Activated CD8-positive, alpha-beta memory T cell treated with anti-CD3 and anti-CD28 coated beads for 4 hours (primary cell): ENCODE measurements at places on chromosomes 1 and 21.

- no peak for DNase-seq
Measured at GRCh38 chr1:236113324-236114032, 28.9 kb upstream of the GPR137B start.

- no peak for DNase-seq
Measured at GRCh38 chr1:65531972-65532570, 111.6 kb downstream of the LEPR start.

GRCh38 chr1:118136187-118136941, 48.7 kb downstream of the SPAG17 start:
- DNase-seq: no peak

DNA sequence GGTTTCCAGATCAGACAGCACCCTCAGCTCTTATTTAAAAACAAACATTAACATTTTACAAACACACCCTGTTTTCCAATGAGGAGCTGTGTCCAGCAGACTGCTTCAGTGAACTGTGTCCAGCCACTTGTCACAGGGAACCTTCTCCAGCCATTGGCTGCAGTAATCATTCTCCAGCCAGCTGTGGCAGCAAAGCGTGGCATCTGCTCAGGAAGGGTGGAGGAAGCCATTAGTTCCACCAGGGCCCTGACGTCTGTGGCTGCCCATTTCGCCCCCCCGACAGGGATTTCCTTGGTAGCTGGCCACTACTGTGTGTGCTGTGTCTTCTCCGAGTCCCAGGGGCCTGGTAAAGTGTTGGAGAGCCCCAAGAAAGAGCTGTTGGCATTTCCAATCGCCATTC, 62.9 kb upstream of the SELENON start:
- DNase-seq: no peak

DNA sequence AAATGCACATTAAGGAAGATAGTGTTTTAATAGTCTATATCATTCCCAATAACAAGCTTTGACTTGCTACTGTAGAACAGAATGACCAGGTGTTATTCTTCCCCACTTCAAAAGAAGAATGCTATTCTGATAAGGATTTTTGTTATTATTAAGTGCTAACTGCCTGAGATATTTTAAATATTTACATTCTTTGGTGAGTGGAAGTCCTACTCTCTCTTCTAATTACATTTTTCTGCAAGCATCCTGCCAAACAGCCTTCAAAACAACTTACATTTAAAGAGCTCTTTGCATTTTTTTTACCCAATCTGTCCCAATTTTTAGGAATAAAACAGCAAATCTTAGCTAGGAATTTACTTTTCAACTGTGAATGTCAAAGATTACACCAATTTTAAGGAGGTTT, 23.5 kb upstream of the SYDE2 start:
- no peak for DNase-seq

DNA sequence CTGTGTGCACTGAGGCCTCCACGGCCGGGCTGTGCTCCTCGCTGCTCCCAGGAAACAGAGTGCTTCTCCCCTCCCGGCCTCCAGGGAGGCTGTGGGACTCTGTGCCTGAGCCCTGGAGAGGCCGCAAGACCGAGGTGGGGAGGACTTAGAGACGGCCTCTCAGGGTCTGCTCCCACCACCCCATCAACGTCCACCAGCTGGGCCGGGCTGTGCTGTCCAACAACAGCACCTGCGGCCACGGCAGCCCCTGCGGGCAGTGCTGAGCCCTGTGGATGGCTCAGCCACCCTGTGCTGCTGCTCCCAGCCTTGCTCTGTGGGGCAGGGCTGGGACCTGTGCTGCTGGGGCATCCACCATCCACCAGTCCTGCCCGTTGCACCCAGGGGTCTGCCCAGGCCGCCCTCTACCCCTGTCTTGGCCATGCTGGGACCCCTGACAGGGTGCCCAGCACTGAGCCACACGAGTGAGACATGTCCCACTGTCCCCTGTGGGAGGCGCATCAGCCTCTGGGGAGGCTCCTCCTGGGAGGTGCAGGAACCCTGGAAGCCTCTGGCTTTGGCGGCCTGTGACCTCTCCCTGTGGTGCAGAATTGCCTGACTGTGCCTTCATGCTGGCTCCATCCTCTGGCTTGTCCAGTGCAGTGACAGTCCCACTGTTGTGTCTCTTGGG, 31.2 kb upstream of the LRRC3 start:
- no peak for DNase-seq

- no peak for DNase-seq
Measured at GRCh38 chr1:247453997-247454396, 3.9 kb downstream of the OR2B11 start.

DNA sequence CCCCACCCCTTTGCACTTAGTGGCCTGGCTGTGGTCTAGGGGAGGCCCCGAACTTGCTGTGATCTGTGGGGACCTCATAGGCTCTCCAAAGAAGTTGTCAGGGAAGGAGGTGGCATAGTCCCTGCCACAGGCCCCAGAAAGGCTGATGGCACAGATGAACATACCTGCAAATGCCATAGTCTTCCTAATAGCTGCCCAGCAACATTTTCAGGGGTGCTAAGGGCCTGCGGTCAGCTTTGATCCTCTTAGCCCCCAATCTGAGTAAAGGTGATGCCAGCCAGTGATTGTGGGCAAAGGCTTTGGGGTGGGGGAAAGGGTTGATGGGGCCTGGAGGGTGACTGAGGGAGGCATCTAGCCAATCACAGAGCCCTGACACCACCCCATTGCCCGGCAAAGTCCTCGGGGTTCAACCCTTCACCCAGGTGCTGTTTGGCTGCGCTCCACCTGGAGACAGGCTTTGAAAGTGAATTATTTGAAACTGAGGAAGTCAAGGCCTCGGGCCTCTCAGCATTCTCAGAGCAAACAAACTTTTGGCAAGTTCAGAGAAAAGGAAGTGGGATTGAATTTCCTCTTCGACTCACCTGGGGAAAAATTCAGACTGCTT, 35.8 kb downstream of the PAX7 start:
- DNase-seq: no peak

DNA sequence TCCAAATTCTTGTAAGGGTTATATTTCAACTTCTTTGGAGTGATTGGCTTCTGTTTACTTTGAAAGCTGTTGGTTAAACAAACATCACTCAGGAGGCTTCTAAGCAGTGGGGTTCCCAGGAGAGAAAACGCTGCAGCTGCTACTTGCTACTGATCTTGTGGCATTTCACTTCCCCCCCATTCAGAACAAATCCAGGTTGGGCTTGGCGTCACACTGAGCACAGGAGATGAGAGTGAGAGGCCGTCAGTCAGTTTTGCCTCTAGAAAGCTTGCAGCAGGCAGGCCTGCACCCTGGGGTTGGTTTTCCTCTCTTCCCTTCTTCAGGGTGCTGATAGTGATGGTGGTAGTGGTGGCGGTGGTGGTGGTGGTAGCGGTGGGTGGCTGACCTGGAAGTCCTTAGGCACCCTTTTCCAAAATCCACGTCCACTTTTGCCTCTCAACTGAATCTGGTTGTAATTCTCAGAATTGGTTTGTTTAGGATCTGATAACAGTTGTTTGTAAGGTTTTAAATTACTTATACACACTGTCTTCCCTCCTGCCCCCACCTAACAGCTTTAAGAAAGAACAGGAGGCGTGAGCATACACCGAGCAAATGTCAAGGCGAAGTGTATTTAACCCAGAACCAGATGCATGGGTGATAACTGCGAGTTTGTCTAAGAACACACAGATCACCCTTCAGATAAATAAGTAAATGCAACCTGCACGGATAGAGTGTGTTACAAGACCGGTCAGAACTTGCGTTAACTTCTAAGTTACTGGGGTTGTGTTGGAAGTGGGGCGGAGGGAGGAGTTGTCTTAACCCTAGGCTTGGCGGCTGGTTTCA, 3.2 kb upstream of the PROX1 start:
- DNase-seq: no peak

DNA sequence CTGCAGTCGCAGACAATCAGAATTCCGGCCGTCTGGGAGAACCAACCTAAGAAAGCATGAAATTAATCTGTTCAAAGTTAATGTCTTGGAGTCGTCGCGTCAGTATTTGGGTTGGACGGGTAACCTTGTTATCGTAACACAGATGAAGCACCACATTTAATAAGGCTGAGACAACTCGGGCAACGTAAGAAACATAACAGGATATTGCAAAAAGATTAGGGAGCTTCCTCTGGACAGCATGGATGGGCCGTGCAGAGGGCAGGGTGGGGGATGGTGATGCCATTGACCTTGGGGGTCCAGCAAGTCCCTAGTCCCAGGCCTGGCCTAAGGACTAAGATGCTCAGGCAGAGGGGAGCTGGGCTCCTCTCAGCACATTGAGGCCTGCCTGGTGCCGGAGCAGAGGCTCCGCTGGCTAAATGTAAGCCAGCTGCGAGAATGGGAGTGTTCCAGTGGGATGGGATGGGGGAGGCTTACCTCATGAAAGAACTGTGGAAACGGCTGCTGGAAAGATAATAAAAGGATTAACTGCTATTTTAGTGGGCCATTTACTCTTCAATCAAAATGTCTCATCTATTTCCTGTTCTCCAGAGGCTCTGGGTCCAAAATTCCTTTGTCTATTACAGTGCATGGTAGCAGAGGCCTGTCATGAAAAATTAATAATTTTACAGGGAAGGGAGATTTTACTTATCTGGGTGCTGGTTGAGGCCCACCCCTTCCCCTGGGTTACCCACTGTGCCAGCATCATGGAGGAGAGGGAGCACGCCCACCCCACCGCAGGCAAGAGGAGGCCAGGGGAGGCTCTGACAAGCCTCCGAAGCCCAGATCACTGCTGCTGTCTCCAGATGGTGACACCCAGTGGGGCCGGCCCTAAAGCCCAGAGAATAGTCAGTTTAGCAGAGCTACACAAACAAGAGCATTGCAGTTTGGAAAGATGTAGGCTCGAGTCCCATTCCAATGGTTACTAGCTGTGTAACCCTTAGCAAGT, 131.6 kb downstream of the DMRTB1 start:
- DNase-seq: no peak

DNA sequence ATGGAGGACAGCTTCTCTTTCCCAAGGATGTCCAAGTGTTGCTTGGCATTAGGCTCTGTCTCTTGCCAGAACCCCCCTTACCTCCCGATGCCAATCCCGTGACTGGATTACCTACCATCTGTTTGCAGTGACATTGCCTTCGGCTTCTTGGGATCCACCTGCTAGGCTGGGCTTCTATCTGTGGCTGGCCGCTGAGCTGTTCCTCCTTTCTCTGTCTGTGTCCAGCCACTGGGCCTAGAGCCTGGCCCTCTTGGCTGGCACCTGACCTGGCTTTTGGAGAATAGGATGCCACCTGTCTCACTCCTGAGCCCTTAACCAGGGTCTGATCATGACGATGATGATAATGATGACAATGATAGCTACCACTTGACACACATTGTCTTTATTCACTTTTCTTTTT, 41.6 kb upstream of the STUM start:
- no peak for DNase-seq

DNA sequence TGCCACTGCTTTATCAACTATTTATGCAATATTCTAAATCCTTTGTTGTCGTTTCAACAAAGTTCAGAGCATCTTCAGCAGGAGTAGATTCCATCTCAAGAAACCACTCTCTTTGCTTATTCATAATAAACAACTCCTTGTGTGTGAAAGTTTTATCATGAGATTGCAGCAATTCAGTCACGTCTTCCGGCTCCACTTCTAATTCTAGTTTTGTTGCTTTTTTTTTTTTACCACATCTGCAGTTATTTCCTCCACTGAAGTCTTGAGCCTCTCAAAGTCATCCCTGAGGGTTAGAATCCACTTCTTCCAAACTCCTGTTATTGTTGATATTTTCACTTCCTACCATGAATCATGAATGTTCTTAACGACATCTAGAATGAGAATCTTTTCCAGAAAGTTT, 14.8 kb upstream of the ETS2 start:
- no peak for DNase-seq

DNA sequence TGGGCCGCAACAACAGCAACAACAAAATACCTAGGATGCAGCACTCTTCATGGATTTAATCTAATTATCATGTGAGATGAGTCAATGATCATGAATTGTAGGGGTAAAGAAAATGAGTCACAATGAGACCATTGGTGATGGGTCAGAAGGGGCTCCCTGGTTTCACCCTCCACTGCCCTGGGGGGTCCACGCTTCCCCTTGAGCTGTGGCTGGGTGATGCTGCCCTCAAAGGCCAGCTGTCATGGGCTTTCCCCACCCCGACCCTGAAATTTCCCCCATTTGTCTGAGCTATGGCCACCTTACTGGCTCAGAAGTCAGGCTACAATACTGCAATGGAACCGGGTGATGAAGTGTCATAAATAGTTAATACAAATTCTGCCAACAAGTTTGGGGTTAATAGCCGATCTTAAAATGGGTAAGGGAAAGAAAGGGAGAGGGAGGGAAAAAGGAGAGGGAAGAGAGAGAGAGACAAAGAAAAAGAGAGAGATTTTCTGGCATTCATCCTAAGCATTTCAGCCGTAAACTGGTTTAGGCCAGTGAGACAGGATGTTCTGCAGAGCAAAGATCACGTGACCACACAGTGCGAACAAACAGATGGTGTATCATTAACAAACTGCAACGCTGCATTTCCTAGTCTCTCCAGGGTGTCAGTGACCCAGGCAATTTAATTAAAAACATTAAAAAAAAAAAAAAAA, 143.4 kb upstream of the ERRFI1 start:
- peak; percentile 43 for DNase-seq

- DNase-seq: no peak
Measured at GRCh38 chr1:55544826-55545225, 329.7 kb upstream of the USP24 start.

DNA sequence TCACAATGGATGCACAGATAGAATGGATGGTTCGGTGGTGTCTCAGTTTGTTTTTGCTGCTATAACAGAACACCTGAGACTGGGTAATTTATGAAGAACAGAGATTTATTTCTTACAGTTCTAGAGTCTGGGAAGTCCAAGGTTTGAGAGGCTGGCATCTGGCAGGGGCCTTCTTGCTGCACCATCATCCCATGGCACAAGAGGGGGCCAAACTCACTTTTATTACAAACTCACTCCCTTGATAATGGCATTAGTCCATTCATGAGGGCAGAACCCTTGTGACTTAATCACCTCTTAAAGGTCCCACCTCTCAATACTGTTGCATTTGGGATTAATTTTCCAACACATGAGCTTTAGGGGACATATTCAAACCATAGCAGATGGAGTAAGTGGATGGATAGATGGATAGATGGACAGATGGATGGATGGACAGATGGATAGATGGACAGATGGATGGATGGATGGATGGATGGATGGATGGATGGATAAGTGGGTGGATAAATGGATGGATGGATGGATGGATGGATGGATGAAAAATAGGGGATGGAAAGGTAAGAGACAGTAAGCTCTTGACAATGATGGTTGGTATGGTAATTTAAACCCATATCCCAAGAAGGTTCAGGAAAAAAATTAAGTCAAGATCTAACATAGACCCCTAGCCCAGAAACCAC, 16.5 kb downstream of the CAMK2N1 start:
- no peak for DNase-seq

- no peak for DNase-seq
Measured at GRCh38 chr1:62716397-62716796, 28.2 kb upstream of the DOCK7 start.
